ENCODE measurements at places on chromosomes 1 and 21.

DNA sequence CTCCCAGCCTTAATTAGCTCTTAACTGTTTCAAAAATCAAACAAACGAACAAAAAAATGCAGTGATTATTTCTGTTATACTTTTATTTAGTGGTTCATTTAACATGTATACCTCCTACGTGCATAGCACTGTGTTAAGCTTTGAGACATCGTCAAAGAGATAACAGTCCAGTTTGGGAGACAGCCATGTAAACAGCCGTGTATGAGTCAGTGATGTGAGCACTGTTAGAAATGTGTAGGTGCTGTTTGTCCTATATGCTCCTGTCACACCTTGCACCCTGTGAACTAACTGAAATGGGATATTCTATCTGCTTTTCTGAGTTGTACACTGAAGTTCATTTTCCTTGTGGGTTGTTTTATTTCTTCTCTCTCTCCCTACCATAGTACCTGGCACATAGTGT is 109.7 kb upstream of the CACYBP start:
- DNase-seq = no peak
- H3K4me1 ChIP-seq = no peaks in the 10 kb centered on the region
- no peak overlapping the region for H3K27ac ChIP-seq
- H3K36me3 ChIP-seq = no peaks in the 10 kb centered on the region

DNA sequence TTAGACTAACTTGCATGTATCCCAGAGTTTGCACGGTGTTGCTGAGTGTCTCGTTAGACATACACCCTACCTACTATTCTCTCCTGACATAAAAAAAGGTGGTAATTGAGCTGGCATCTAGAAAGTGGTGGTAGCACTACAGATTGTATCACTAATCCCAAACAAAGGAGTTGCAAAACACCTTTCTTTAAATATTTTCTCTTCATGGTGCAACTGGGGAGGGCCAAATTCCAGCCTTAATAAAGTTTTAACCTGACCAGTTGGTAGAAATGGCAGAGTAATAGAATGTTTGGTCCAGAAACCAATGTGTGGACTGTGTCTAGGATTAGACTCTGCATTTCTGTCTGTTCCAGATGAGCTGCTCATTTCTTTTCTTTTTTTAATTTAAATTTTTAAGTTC is 40.0 kb downstream of the NFIA start:
- no peaks in the 10 kb centered on the region for H3K27me3 ChIP-seq
- H3K36me3 ChIP-seq = no peaks in the 10 kb centered on the region
- H3K4me3 ChIP-seq = no peak overlapping the region
- no peaks in the 10 kb centered on the region for H3K4me1 ChIP-seq
- no peak for DNase-seq

GRCh38 chr1:179777731-179778130 is 34.6 kb downstream of the FAM163A start:
- no peak overlapping the region for H3K4me3 ChIP-seq
- no peak overlapping the region for H3K27ac ChIP-seq
- H3K4me1 ChIP-seq = no peaks in the 10 kb centered on the region
- no peak for DNase-seq

DNA sequence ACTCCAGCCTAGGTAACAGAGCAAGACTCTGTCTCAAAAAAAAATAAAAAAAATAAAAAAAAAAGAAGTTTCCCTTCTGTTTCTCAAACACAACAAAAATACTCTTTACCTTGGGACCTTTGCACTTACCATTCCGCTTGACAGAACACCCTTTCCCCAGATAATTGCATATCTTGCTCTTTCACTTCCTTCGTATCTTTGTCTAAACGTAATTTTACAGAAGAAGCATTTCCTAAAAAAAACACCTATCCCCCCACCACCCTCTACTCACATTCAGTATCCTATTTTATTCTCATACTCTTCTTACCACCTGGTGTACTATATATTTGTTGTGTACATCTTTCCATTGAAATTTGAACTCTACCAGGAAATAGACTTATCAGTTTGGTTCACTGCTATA is 32.7 kb downstream of the ASH1L start:
- H3K4me3 ChIP-seq = no peak overlapping the region
- no peaks in the 10 kb centered on the region for H3K36me3 ChIP-seq
- no peaks in the 10 kb centered on the region for H3K4me1 ChIP-seq
- H3K27ac ChIP-seq = no peak overlapping the region

GRCh38 chr1:77030401-77031105 is 163.3 kb downstream of the ST6GALNAC5 start:
- H3K4me1 ChIP-seq = no peaks in the 10 kb centered on the region
- H3K4me3 ChIP-seq = no peak overlapping the region
- no peaks in the 10 kb centered on the region for H3K27me3 ChIP-seq
- no peak for DNase-seq
- no peaks in the 10 kb centered on the region for H3K36me3 ChIP-seq

Measured in thymus (tissue), 14 donors.